Fibroblast of skin of right biceps (primary cell): ENCODE measurements at places on chromosomes 3 and 15.

GRCh38 chr15:78638658-78639314 is 2.2 kb downstream of the CHRNB4 start:
- DNase-seq = peak; percentile 26

DNA sequence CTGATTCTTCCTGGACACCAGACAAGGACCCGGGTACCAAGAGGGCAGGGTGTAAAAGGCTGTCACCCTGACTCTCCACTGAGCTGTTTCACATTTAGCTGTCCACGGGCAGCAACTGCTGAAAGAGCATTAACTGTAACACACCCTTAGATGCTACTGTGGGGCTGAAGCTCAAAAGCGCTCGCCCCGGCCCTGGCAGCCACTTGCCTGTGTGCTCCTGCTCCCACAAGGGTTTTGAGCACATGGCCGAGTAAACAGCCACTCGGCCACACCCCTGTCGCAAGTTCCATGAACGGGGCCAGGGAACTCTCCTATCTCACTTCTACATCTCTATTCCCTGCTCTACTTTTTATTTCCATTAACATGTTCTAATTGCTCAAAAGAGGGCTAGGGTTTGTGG is 421.7 kb downstream of the TUSC7 start:
- no peak for DNase-seq

DNA sequence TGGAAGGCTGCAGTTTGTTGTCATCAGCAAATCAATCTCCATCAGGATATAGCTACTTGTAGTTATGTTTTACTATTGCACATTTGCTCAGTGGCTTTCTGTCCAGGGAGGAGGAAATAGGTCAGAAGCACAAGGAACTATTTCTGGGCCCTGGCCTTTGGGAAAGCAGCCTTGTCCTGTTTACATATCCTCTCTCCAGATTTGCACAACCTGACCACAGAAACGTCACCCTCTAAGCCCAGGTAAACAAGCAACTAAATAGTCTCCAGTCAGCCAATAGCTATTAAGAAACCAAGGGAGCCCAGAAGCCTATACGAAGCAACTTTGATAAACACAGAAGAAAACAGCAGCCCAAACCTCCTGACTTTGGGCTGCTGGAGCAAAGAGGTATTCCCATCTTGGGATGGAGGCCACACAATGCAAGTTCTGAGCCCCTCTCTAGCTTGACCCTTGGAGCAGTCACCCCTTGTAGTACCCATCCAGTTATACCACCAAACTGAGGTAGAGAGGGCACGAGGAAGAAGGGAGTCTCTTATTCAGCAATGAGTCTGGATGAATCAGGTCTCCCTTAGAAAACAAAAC is 2.3 kb upstream of the FEM1B start:
- no peak for DNase-seq

- DNase-seq = peak; percentile 94
Measured at GRCh38 chr3:16084887-16085286, 89.6 kb upstream of the GALNT15 start.

- DNase-seq = no peak
Measured at GRCh38 chr3:44041726-44042125, 200.0 kb upstream of the TOPAZ1 start.

GRCh38 chr3:147371771-147372340 is 34.5 kb downstream of the ZIC4 start:
- DNase-seq = no peak

- no peak for DNase-seq
Measured at GRCh38 chr3:152123457-152123856, 145.3 kb upstream of the MBNL1 start.

GRCh38 chr3:187673012-187673411 is 2.8 kb upstream of the SST start:
- no peak for DNase-seq

- peak; percentile 73 for DNase-seq
Measured at GRCh38 chr3:171049861-171050444, 23.4 kb upstream of the SLC2A2 start.

GRCh38 chr3:45537970-45538640 is 56.4 kb upstream of the LIMD1 start:
- DNase-seq = peak; percentile 54

GRCh38 chr15:38260077-38260476 is 7.4 kb downstream of the SPRED1 start:
- peak; percentile 89 for DNase-seq

GRCh38 chr15:89778861-89779260 is 2.7 kb downstream of the MESP2 start:
- DNase-seq = no peak

- peak; percentile 65 for DNase-seq
Measured at GRCh38 chr3:98843266-98843959, 58.1 kb downstream of the DCBLD2 start.

GRCh38 chr15:71348597-71348996 is 233.3 kb downstream of the THSD4 start:
- no peak for DNase-seq

- DNase-seq = no peak
Measured at GRCh38 chr3:39937874-39938273, 128.5 kb downstream of the MYRIP start.

- no peak for DNase-seq
Measured at GRCh38 chr3:127081001-127081720, 98.2 kb downstream of the PLXNA1 start.

GRCh38 chr3:156551261-156551660 is 3.7 kb downstream of the SSR3 start:
- peak; percentile 53 for DNase-seq

GRCh38 chr3:170600005-170600624 is 14.2 kb upstream of the SLC7A14 start:
- no peak for DNase-seq

- peak; percentile 27 for DNase-seq
Measured at GRCh38 chr3:50167069-50167840, 12.1 kb downstream of the SEMA3F start.

DNA sequence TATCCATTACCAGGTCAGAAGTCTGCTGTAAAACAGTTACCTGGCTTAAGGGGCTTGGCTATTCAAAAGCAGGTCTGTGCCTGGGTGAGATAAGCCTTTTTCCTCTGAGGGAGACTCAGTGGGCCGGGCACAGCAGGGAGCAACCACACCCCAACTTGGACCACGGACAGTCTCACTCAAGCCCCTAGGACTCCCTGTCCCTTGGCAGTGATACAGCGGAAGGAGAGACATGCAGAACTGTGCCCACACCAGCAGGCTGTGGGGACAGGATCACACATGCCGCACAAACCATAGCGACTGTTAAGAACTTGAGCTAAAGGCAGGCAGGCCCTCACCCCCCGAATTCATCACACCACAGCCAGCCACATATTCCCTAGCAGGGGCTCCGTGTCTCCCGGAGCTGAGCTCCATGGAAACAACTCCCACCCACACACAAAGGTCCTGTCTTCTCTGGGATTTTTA is 2.8 kb upstream of the GP5 start:
- DNase-seq = no peak

DNA sequence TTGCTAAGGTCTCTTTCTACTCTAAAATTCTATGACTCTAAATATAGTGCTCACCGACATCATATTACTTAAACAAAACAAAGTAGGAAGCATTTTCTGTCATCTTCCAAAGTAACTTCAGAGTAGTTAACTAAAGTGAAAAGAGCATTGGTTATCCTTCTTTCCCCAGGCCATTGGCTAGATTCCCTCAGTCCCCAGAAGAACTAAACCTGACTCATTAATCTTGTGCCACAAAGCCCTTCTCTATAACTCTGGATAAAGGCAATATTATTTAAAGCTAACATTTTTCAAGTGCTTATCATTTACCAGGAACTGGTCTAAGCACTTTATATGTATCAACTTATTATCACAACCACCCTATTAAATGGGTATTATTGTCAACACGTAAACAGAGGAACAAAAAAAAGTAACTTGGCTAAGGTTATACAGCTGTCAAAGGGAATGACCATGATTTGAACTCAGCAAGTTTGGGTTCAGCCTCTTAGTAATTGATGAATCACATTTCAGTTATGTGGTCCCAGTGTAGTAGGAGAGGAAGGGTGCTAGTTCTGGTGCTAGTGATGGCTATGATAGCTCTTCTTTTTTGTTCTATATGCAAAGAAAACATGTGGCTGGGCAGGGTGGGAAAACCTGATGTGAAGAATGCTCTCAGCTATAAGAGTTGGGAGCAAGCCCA is 304.9 kb downstream of the FGF12 start:
- peak; percentile 62 for DNase-seq

DNA sequence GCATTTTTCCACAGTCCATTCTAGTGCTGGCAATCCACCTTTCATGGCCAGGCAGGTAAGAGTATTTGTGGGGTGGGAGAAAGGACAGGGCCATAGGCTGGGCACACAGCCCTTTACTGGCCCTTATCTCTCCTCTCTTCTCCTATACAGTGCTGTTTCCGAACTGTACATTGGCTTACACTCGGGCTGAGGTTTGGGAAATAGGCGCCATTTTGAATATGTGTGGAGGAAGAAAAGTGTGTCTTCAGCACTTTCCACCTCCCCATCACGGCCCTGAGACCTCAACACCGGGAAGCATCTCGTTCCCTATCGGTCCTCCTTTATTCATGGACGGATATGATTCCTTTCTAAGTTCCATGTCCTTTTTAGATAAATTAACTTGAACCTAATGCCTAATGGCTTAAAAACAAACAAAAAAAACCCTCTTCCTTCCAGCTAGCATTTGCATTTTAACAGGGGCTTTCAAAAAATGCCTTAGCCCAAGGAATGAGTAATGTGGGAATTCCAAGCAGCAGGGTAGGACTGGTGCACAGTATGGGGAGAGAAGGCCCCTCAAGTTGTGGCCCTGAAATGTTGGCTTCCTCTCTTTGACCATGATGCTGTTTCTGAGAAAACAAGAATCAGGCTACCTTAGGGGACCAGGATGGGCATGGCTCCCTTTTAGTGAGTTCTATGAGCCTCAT is 24.5 kb downstream of the CD86 start:
- DNase-seq = no peak

- DNase-seq = no peak
Measured at GRCh38 chr3:40397129-40397528, 10.1 kb downstream of the ENTPD3 start.

- no peak for DNase-seq
Measured at GRCh38 chr15:94411285-94411684, 179.9 kb downstream of the MCTP2 start.

DNA sequence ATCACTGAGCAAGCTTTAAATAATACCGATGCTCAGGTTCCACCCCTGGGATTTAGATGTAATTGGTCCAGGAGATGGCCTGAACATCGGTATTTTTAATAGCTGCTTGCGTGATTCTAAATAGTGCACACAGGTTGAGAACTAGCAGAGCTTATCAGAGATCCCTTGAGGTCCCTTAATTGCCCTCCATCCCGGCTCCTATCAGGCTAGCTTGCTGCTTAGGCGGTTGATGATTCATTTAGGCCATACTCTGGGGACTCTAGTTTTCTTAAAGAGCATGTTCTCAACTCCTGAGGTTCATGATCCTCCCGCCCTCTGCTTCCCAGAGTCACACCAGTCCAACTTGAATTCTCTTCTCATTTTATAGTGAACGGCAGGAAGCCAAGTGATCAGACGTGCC is 280.3 kb downstream of the FEZF2 start:
- DNase-seq = no peak

- no peak for DNase-seq
Measured at GRCh38 chr3:4838621-4839022, 140.6 kb upstream of the BHLHE40 start.

DNA sequence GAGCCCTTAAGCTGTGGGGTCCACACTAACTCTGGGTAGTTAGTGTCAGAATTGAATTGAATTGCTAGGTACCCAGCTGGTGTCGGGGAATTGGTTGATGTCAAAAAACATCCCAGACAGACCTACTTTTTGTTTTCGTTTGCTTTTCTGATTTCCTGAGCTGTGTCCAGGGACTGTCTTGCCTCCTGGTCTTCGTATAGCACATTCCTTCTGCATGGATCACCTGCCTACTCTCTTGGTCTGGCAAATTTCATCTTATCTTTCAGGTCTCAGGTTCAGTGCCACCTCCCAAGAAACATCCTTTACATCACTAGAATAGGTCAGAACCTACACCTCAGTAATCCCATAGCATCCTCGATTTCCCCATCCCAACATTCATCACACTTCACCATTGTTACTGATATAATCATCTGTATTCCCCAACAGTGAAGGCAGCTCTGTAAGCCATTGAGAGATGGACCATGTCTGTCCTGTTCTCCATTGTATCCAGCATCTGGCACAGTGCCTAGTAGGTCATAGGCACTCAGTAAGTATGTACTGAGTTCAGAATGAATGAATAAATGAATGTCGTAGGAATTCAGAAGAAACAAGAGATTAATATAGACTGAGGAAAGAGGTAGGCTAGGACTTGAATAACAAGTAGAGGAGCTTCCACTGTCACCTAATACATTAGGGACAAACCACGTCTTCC is 81.2 kb downstream of the ANP32A start:
- DNase-seq = no peak

- peak; percentile 38 for DNase-seq
Measured at GRCh38 chr3:158912621-158913020, 110.8 kb downstream of the MFSD1 start.

GRCh38 chr3:13120289-13120927 is 47.2 kb upstream of the IQSEC1 start:
- no peak for DNase-seq

- DNase-seq = no peak
Measured at GRCh38 chr3:46930945-46931403, 45.6 kb downstream of the CCDC12 start.

DNA sequence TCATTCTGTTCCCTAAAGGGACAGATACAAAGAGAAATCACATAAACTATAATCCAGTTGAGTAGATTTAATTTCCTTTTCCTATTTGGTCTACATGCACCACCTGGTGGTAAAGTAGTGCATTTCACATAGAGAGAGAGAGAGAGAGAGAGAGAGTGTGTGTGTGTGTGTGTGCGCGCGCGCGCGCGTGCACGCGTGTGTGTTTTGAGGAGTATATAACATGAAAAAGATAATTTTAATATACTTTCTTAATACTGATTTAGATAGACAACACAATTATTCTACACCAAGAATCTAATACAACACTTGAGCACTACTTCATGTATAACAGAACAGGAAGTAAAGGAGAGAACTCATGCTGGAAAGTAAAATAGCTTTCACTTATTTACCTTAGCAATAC is 1.1 kb upstream of the FGF7 start:
- peak; percentile 77 for DNase-seq
